ENCODE measurements at places on chromosomes 6 and 20.

DNA sequence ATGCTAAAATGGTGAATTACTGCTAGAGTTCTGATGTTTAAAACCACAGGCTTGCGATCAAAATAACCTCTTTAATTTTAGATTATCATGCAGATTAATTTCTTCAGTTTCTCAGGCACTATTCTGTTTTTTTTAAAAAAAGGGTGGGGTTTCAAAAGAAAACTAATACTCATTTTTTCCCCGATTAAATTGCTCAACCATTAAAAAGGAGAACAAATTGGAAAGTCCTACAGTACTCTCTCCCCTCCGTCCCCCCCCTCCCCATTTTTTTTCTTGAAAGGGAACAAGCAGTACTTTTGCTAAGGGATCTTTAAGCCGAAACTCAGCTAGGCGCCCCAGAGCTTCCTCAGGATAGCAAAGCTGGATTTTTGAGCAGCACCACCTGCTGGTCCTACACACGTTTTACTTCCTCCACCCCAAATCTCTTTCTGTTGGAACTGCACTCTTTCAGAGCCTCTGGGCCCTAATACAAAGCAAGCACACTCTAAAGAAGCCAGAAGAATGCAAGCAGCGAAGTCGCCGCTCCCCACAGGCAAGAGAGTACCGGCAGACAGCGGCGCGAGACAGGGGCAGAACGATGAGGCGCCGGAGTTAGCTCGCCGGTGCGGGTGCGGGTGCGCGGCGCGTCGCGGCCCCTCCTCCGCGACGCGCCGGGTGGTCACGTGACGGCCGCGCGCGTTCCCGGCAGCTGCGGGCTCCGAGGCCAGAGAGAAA is at the start of gene RNF146:
RNF146 (plus strand) TSS at position 687 of the 714 bp plus-strand sequence. CDS start 13,475 bp downstream, outside the sequence.
- peak; percentile 92 for DNase-seq

GRCh38 chr6:139370999-139371345 is 3.5 kb downstream of the CITED2 start:
- no peak for DNase-seq

GRCh38 chr6:25519856-25520255 is 132.2 kb upstream of the SCGN start:
- DNase-seq, result no peak

GRCh38 chr20:61310954-61311353 is 58.9 kb downstream of the CDH4 start:
- no peak for DNase-seq

- DNase-seq, result peak; percentile 83
Observed at GRCh38 chr6:34145161-34146020, 496 bp downstream of the GRM4 start.

DNA sequence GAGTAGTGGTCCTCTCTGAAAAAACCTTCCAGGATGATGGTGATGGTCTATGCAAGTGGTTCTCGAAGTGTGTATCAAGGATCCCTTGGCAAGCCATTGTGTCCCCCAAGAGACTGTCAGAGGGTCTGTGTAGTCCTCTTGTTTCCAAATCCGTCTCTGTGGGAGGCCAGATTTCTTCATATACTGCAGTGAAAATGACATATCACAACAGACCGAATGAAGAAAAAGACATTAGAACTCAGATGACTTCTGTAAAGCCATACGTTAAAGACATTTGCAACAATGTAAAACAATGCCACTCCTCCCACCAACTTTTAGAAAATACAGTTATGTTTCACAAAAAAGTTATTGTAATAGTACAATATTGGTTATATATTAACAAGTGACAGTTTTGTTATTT is 27.2 kb upstream of the LAMP5 start:
- no peak for DNase-seq

- DNase-seq, result peak; percentile 67
Observed at GRCh38 chr20:31869942-31870725, at the start of the genes DUSP15 and TTLL9. TSS of gene DUSP15 (minus strand) at chr20:31870527. CDS start at chr20:31870337, 190 bp downstream. TSS of gene TTLL9 (plus strand) at chr20:31870634. CDS start at chr20:31871127, 493 bp downstream.

DNA sequence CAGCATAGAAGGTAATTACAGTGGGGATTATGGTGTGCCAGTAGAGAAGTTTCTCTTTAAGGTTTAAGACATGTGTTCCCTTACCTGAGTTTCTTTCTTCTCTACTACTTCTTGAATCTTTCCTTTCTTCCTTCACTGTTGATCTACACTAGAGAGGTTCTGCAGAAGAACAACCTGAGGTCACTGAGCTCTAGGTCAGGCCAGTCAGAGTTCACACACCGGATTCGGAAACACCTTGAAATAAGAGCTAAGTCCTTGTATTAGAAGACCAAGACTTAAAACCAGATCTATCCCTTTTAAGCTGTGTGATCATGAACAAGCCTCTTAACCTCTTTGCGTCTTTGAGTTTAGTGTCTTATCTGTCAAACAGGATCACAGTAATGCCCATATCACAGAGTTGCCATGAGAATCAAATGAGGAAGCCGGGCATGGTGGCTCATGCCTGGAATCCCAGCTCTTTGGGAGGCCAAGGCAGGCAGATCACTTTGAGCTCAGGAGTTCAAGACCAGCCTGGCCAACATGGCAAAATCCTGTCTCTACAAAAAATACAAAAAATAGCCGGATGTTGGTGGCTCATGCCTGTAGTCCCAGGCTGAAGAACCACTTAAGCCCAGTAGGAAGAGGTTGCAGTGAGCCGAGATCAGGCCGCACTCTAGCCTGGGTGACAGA is 22.0 kb upstream of the TGM3 start:
- no peak for DNase-seq

DNA sequence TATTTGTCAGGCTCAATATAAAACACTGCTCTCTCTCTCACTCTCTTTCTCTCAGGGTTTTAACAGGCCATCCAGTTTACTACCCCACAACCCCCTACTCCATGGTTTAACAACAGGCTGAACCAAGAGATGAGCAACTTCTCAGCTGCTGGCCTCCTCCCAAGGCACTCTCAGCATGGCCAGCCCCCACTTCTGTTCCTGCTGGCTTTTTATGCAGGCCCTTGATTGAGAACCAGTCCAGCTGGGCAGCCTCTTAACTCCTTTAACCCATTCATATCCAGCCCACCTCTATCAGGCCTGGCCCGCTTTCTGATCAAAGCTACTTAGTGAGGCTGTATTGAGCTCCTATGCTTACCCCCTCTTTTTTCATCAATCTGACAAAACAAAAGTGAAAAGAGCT is 346.8 kb upstream of the POU3F2 start:
- peak; percentile 45 for DNase-seq

All from GM23338 (cell line).